Vagina (tissue), 2 donors: ENCODE measurements at places on chromosomes 2 and 18.

GRCh38 chr2:105590780-105591660 is 153.7 kb upstream of the NCK2 start:
- no peak overlapping the region for H3K4me3 ChIP-seq
- H3K4me1 ChIP-seq = no peaks in the 10 kb centered on the region
- no peak overlapping the region for H3K27ac ChIP-seq
- H3K27me3 ChIP-seq = no peaks in the 10 kb centered on the region
- DNase-seq = no peak

DNA sequence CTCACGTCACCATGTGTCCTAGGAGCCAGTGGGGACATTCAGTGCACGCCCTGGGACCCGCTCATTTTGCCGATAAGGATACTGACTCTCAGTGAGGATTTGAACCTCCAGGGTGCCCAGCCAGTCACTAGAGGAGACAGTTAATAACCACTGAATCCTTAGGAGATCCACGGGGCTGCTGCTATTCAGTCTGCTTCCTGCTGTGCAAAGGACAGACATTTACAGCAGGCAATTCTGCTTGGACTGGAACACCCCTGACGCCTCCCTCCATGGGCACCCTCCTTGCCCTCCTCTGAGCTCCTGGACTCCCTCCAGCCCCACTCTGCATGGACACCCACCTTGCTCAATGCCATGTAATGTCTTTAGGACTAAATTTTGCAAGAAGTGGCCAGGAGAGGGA is 265.5 kb downstream of the EIPR1 start:
- H3K4me1 ChIP-seq = no peaks in the 10 kb centered on the region
- peak; percentile 18 for DNase-seq
- no peaks in the 10 kb centered on the region for H3K36me3 ChIP-seq
- H3K4me3 ChIP-seq = no peak overlapping the region
- no peak overlapping the region for H3K27ac ChIP-seq

DNA sequence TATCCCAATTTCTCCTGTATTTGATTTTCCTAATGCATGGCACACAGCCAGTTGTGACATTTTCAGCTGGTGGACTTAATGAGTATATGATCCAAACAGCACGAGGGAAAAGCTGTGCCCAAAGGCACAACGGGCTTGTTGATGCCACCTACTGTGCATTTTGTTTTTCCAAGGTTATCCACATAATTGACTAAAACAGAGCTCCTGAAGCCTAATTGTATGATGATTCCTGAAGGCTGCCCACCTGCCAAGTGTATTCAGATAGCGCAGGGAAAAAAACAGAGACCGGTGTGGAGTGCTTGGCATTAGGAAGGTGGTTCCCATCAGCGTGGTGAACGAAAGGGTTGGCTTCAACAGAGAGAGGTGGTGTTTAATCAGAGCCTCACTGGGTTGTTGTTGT is 14.9 kb downstream of the RBMS1 start:
- no peaks in the 10 kb centered on the region for H3K36me3 ChIP-seq
- H3K27me3 ChIP-seq = no peaks in the 10 kb centered on the region
- DNase-seq = no peak
- H3K27ac ChIP-seq = no peak overlapping the region
- no peak overlapping the region for H3K4me3 ChIP-seq

DNA sequence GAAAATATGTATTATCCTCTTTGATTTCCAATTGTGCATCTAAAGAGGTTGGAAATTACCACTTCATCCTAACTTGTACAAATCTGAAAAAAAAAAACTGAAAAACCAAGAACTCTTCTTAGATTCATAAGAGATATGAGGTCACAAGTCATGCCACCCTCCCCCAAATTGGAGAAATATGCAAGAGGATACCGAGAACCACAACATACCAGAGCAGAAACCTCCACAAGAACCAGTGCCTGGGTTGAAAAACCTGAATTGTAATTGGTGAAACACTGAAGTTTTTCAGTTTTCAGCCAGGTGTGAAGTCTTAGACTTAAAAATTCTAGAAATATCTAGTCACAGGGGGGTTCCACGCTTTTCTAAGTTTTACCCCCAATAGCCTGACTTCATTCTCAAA is 1029.5 kb upstream of the LRRTM1 start:
- H3K27ac ChIP-seq = no peak overlapping the region
- H3K4me1 ChIP-seq = no peaks in the 10 kb centered on the region
- no peak overlapping the region for H3K4me3 ChIP-seq
- H3K36me3 ChIP-seq = no peaks in the 10 kb centered on the region
- no peaks in the 10 kb centered on the region for H3K27me3 ChIP-seq
- no peak for DNase-seq

- DNase-seq = no peak
- H3K27ac ChIP-seq = no peak overlapping the region
- no peaks in the 10 kb centered on the region for H3K4me1 ChIP-seq
- no peak overlapping the region for H3K4me3 ChIP-seq
- peaks cover 39% of the 10 kb centered on the region for H3K36me3 ChIP-seq
These were observed 46.8 kb downstream of the SMC6 start for GRCh38 chr2:17706845-17707244.

DNA sequence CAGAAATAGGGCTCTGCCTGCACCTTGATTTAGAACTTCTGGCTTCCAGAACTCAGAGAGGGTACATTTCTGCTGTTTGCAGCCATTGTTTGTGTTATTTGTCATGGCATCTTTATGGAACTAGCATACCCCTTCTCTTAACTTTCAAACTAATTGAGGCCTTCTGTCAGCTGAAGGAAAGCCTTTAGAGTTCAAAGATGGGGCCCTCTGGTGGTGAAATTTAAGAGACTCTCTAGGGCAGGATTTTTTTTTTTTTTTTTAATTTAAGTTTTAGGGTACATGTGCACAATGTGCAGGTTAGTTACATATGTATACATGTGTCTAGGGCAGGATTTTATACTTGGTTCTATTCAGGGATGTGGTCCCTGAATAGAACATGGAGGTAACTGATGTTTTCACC is 260.6 kb upstream of the LINC00305 start:
- H3K27ac ChIP-seq = no peak overlapping the region
- DNase-seq = no peak
- H3K27me3 ChIP-seq = no peaks in the 10 kb centered on the region
- no peaks in the 10 kb centered on the region for H3K4me1 ChIP-seq
- H3K36me3 ChIP-seq = no peaks in the 10 kb centered on the region

DNA sequence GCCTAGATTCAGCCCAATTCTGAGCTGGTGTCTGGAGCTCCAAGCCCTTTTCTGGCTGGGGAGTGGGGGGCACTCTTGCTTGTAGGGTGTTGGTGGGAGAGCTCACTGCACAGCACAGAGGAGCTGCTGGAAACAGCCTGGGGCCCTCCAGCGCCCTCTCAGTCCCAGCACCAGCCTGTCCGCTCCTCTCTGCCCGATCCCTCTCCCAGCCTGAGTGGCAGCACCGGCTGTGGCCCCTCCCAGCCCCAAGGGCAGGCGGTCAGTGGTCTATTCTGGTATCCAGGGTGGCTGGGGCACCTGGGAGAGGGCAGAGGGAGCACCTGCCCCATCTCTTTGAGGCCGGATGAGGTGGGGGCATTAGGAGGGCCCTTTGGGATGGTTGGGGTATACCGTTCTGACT is 13.2 kb upstream of the DES start:
- H3K4me1 ChIP-seq = no peaks in the 10 kb centered on the region
- H3K4me3 ChIP-seq = no peak overlapping the region
- H3K27ac ChIP-seq = peak overlapping the region; percentile 59
- no peaks in the 10 kb centered on the region for H3K27me3 ChIP-seq
- DNase-seq = no peak

GRCh38 chr2:118569876-118570535 is 277.4 kb downstream of the EN1 start:
- H3K4me1 ChIP-seq = peaks cover 13% of the 10 kb centered on the region
- H3K27me3 ChIP-seq = no peaks in the 10 kb centered on the region
- H3K27ac ChIP-seq = no peak overlapping the region
- no peaks in the 10 kb centered on the region for H3K36me3 ChIP-seq
- no peak for DNase-seq

DNA sequence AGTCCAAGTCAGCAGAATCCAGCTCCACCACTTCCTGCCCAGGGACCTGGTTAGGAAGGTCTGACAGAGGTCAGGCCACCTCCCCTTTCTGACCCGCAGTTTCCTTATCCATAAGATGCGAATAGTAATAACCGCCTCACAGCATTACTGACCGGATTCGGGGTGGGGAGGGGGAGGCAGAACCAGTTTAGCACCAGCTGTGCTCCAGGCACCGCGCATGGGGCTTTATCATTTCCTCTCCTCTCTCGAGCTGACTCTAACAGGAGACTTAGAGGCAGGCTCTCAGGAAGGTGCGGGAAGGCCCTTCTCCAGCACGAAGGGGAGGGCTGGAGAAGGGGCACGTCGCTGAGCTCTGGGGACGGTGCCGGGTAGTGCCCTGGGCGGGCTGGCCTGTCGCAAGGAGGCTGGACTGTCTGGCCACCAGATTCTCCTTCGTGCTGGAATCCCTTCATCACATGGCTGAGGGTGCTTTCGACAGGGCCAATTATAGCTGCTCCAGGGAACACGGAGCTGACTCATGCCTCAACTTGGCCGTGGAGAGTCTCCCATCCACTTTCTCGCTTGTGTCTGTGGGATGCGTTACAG is 5.7 kb downstream of the EHD3 start:
- DNase-seq = peak; percentile 72
- no peaks in the 10 kb centered on the region for H3K27me3 ChIP-seq
- peak overlapping the region; percentile 33 for H3K27ac ChIP-seq
- H3K4me3 ChIP-seq = no peak overlapping the region

GRCh38 chr2:33142810-33143209 is 196.1 kb downstream of the LTBP1 start:
- H3K27me3 ChIP-seq = no peaks in the 10 kb centered on the region
- H3K27ac ChIP-seq = peak overlapping the region; percentile 29
- H3K4me1 ChIP-seq = peaks cover 72% of the 10 kb centered on the region
- no peaks in the 10 kb centered on the region for H3K36me3 ChIP-seq
- DNase-seq = no peak

DNA sequence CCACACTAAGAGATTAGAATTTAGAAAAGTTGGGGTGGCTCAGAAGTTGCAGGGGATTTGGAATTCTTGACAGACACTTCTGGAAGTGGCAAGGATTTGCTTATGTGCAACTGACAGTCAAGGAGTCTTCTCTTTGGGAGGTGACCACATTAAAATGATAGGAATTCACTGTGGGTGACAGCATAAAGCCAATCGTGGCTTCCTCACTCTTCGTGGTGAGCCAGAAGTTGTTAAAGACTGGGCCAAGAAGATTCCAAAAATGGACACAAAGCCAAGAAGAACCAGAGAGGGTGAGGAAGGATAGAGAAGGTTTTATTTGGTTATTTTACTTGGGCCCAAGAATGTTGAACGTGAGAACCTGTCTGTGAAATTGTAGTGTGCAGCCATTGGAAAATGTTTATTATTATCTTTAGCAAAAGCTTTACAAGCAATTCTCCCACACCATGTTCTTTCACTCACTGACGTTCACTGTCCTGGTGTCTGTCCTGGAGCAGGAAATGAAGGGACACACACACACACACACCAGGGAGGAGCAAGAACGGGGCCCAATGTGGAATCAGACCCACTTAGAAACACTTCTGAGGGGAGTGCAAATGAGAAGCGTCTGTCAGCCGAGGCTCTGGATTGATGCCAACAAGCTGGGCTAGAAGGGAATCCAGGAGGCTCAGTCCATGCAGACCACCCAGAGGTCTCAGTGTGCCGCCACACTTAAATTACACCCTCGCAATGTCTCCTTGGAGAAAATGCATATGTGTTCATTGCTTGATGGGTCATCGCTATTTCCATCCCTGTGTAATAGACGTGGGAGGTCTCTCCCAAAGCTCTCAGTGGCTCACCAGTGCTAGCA is 37.2 kb downstream of the STEAP3 start:
- H3K27me3 ChIP-seq = no peaks in the 10 kb centered on the region
- H3K36me3 ChIP-seq = no peaks in the 10 kb centered on the region
- H3K27ac ChIP-seq = no peak overlapping the region
- H3K4me1 ChIP-seq = peaks cover 3% of the 10 kb centered on the region
- no peak overlapping the region for H3K4me3 ChIP-seq

DNA sequence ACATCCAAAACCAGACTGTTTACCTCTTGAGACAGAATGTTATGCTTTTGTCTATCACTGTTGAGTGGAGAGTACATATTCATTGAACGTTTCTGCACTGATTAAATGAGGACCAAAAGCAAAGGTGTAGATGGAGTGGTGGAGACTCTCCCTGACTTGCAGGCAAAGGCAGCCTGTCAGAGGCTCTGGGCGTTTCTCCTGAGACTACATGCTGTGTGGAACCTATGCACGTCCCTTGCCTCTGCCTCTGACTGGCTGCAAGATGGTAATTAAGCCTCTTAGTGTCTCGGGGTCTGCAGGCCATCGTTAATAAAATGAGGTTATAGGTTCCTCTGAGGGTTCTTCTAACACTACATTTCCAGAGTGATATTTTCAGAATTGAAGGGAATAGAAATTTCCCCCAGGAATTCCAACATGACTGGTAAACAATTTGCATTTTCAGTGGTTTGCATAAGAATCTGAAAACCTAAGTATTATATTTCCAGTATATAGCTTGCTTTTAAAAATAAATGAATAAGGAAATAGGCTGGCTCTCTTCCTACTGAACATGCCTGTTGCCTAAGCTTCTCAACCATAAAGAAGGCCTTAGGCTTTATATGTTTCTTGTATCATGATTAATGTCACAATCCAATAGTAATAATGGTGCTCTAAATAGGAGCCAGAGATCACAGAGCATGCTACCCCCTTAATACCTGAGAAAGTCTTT is 107.4 kb downstream of the FTCDNL1 start:
- H3K4me3 ChIP-seq = no peak overlapping the region
- H3K27me3 ChIP-seq = no peaks in the 10 kb centered on the region
- DNase-seq = no peak
- H3K4me1 ChIP-seq = peaks cover 19% of the 10 kb centered on the region

DNA sequence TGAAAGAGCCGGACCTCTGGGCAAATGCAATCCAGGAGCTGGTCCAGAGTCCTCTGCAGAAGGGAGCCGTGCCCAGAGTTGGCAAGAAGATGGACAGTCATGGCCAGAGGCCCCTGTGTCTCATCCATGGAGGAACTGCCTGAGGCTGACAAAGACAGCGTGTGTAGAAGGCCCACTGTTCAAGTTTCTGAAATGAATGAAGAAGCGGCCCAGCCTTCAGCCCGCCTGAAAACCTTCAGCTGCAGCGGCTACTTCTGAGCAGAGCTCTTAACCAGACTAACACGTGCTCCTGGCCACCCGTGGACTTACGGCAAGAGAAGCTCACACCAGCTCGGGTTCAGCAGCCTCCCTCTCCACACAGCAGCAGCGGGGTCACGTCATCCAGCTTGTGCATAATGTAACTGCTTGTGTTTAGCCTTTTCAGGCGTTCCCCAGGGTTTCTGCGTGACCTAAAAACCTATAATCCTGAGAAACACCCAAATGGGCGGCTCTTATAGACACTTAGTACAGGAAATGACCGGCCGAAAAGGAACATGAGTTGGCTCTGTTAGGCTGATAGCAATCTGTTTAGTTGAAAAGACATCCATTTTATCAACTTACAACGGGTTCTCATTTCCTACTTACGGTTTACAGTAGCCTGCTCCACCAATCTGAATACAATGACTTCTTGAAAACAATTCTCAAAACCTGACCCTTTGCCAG is at the start of gene FAM124B:
TSS of gene FAM124B (minus strand) at position 467 of the 702 bp plus-strand sequence. CDS start at position 128, 339 bp downstream.
- peak; percentile 93 for DNase-seq
- H3K4me3 ChIP-seq = peak within 1 kb of the TSS; percentile 33
- H3K27ac ChIP-seq = peak within 1 kb of the TSS; percentile 24
- no peaks in the 10 kb centered on the region for H3K36me3 ChIP-seq
- H3K27me3 ChIP-seq = no peaks in the 10 kb centered on the region
